ENCODE measurements at places on chromosomes 16 and 17.

DNA sequence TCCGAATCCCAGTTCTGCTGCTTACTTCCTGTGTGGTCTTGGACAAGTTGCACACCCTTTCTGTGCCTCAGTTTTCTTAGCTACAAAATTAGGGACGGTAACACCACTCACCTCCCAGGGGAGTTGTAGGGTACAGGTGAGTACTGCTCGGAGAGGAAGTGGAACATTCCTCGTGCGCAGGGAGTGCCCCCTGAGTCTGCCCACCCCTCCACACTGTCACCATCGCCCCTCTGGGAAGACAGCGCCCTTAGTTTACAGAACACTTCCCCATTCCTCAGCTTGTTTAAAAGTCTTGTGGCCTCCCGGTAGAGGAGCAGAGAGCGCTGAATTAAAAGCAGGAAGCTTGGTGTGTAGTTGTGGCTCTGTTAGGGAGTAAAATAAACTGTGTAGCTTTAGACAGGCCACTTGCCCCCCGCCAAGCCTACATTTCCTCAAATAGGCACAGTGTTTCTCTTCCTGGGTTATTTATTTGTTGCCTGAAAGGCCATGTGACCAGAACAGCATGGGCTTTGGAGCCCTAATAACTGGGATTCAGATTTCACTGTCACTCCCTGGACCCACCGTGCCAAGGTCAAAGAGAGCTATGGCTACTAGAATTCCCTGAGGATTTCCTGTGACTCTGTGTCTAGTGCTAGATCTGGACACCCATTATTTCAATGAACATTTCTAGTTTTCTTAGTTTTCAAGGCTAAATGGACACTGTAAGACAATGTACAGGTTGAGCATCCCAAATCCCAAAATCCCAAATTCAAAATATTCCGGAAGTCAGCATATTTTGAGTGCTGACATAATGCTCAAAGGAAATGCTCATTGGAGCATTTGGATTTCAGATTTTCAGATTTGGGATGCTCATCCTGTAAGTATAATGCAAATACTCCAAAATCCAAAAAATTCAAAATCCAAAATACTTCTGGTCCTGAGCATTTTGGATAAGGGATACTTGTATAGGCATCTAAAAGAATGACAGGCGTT is 372.5 kb downstream of the SNX29 start:
- DNase-seq = no peak

DNA sequence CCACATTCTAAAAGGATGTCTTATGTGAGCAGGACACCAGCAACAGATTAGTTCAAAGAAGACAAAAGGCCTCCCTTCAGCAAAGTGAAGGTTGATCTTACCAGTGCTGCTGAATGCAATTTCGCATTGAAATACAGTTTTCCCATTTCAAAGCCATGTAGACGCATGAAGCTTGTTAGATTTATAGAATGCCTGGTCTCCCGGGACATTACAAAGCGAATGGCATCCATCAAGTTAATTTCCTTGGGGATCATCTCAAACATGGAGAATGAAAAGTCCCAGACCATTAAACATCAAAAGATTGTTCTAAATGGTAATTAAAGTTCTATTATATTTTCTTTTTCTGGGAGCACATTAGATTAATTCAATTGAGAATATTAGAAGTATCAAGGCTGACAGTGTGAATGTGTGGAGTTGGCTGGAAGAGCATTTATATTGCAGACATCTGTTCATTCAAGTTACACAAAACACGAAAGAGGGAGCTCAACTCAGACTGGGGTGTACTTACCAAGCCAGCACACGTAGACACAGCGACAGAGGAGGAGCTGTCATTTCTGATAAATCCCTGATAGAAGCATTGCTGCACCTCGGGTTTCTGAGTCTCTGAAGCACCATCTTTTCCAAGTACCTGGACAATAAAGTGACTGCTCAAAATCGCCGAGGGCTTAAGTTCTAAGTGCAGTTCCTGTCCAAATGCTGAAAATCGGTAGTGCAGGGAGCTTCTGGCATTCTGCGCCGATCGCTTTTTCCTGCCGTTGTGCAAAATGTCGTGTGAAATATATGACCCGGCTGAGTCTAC is 3.8 kb downstream of the ADAMTS18 start:
- DNase-seq = no peak

DNA sequence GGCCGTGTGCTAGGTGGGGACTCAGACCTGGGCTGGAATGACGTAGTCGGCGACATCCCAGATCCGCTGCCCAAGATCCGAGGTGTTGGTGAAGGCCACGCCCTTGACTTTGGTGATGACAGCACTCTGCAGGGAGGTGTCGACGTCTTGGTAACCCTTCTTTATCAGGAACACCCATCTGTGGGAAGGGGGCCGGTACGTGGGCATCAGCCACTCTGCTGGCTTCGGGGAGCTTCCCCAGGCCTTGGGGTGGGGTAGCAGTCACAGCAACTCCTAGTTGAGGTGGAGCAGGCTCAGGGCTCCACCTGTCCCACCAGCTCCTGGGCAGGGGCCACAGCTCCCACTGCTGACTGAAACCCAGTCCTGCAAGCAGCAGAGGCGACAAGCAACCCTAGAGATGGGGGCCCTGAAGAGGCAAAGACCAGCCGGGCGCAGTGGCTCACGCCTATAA is 4.3 kb downstream of the P2RX5 start:
- DNase-seq = no peak

- DNase-seq = no peak
These were observed 7.7 kb downstream of the SLC35B1 start for GRCh38 chr17:49699966-49700575.

DNA sequence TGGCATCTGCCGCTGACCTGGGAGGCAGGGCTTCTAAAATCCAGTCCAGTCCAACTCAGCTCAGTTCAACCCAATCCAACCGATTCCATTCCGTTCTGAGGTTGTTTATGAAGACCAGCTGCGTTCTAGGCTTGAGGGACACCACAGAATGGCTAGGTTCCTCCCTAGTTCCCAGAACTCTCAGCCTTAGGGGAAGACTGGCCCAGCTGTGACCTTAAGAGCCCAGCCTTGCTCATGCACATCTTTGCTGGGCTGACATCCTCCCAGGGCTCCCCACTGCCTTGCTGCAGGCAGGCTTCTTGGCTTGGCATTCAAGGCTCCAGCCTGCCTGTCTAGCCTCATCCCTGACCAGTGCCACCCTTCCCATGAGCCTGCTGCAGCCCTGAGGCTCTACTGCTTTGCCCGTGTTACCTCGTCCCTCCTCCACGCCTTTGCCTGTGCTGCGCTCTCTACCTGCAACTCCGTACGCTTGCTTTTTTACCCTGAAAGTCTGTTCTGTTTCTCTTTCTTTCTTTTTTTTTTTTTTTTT is 7.9 kb downstream of the SLC12A3 start:
- DNase-seq = no peak

- DNase-seq = no peak
These were observed 954 bp downstream of the IL32 start for GRCh38 chr16:3066440-3066748.

DNA sequence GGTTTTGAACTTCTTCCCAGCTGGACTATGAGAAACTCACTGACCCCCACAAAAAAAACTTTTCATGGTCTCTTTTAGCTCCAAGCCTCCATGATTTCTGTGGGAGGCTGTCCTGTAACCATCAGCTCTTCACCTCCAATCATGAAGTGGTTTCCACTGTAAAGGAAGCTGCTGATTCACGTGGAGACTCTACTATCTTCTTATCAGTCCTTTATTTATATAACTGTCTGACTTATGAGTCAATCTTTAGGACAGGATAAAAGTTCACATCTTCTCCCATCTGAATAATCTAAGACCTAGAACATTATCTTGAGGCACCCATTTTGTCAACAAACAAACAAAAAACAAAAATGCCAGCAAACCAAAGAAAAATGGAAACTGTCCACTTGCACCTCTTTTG is 409.9 kb downstream of the SLC39A11 start:
- no peak for DNase-seq

DNA sequence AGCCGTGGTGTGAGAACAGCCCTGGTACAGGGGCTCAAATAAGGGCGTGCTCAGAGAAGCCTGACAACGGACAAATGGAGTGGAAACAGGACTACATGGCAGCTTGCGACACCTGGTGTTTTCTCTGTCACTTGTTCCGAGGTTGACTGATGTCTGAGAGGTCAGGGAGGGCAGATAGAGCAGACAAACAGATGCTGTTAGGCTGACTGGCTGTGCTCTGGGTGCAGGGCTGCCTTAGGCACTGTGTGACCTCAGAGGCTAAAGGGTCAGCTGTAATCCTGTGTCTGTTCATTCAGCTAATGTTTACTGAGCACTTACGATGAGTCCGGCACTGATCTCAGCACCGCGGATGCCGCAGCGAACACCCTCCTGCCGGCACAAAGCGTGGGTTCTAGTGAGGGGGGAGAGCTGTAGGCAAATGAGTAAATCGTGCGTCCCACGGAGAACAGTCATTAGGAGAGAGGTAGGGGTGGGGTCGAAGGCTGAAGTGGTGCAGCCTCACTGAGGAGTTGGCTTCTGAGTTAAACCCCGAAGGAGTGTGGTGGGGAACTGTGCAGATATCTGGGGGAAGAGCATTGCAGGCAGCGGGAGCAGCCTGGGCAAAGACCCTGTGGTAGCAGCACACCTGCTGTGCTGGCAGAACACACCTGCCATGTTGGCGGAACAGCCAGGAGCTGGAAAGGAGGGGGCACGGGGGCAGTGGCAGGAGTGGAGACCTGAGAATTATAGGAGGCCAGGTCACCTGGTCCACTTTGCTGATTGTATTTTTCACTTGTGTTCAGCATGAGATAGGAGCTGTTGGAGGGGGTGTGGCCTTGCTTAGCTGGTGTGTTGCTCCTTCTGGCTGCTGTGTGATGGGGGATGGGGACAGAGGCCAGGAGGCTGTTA is 35.0 kb downstream of the GPT2 start:
- DNase-seq = peak; percentile 97

GRCh38 chr17:79981661-79982101 is 54.0 kb downstream of the TBC1D16 start:
- no peak for DNase-seq

DNA sequence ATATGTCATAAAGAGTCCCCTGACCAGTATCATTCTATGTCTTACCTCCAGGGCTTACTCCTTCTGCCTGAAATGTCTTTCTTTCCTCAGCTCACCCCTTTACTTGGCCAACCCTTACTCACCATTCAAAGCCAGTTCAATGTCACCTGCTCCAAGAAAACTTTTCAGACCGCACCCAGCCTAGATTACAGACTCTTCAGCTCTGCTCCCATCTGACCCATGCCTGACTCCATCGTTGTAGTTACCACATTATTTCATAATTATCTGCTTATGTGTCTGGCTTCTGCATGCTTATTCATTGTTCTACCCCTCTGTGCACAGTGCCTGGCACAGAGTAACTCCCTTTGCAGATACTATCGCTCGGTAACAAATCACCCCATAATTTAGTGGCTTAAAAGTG is 62.5 kb upstream of the TOB1 start:
- DNase-seq = no peak

DNA sequence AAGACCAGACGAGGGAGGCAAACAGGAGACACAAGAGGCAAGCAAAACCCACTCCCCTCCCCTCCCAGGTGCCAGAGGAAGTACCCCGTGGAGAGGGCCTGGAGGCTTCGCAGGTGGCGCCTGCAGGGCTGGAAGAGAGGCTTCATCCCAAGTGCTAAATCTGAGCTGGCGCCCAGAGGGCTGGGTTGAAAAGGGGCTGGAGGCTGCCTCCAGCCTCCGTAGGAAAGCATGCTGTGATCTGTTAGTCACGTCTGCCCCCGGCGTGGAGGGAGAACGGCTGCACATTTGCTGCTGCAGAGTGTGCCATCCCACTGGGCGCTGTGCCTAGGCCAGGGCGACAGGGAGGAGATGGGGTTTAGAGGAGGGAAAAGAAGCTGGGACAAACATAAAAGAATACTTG is 16.9 kb downstream of the RPH3AL start:
- peak; percentile 52 for DNase-seq

DNA sequence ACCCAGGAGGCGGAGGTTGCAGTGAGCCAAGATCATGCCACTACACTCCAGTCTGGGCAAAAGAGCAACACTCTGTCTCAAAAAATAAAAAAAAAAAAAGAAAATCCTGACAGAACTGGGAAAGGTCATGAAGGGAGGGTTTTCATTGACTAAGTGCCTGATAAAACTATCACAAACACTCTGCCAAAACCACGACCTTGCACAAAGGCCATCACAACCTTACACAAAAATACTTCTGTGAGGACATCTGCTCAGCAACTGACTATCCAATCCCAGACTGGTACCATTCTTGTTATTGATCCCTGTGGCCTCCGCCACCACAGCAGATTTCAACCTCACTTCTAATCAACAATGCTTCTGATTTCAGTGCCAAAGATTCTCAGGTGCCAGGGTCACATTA is 40.1 kb downstream of the MPHOSPH6 start:
- no peak for DNase-seq
